ENCODE measurements at places on chromosomes 6 and 20.

DNA sequence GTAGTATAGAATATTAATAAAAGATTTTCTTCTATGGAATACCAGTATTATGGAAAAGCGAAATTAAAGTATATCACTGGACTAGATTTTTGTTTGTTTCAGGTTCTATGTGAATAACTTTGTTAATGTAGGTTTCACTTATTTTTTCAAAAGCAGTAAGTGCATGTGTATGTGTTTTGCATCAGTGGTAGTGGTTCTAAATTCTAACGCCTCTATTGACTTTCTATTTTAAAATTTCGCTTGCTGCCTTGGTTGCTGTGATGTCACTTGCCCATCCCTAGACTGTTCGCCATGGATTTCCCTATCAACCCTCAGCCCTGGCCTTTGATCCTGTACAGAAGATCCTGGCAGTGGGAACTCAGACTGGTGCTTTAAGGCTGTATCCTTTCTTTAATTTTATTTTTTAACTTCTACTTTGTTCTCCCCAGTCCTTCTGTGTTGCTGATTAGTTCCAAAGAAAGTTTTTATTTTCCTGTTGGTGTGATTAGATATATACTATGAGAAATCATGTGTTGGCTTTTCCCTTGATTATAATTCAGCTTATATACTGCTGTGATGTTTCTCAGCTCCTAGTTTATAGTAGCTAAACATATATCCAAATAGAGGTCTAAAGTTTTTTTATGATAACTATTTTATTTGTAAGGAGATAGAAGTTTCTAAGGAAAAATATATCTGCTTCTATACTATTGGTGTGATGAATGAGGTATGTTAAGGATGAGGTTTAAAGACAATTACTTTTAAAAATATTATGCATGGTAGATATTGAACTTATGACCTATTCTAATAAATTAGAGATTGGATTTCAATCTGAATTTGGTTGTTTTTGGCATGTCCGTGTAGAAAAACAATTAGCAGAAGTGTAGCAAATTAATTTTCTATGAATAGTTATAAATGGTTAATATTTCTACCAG lies 1.7 kb downstream of the STXBP5 start:
- DNase-seq = no peak

DNA sequence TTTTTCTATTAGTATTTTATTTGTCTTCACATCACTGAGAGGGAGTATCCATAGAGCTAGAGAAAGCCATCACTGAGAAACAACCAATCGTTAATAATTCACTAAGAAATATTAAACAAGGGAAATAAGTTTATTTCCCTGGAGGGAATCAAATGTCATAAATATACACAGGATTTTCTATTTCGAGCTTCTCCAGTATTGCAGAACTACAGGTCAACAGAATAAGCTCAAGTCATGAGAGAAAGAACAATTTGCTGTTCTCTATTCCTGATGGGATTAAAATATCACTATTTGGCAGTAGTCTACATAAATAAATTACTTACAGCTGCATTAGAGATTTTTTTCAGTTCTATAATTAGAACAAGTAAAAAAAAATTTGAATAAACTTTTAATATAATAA lies 2.2 kb upstream of the FAM162B start:
- DNase-seq = no peak

DNA sequence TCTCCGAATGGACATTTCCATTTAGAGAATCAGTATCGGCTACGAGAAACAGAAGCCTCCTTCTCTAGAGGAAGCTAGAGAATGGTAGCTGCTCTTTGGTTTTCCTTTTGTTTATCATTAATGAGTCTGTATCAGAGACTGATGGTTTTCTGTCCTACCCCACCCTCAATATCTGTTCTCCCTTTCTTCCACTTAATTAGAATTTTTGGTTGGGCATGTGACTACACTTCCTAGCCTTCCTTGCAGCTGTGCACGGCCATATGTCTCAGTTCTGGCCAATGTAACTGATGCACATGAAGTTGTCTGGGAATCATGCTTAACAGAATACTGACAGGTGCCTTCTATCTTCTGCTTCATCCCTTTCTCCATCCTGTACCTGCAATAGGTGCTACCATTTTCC lies 19.0 kb downstream of the RNF24 start:
- DNase-seq = no peak

DNA sequence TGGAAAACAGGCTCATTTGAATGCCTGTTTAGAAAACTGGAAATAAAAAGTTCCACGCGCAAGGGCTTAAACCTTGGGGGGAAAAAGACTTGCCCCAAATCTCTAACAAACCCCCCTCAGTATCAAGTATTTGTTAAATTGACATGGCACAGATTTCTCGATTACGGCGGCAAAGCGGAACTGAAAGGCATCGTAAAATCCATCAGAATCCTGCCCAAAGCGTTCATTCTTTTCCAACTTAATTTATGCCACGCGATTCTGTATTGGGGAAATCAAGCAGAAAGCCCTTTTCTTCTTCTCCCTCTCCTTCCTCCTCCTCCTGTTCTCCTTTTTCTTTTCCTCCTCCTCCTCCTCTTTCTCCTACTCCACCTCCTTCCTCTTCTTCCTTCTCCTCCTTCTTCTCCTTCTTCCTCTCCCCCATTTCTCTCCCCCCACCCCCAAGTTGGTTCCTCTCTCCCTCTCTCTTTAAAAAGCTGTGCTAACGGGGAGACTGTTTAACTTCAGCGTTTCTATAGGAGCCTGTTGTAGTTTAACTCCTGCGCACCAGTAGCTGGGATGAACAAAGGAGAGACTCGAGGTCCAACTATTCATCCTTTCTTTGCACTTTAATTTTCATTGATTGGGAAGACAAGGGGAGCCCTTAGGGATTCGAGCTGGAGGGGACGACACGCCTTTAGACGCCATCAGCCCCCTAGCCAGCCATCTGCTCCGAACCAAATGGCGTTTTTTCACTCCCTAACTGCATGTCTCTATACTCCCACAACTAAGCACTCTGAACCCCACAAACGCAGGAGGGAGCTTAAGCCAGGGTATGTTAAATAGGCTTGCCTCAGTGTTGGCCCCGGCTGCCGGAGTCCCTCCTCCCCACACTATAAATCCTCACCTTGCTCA lies 2.7 kb upstream of the DLL1 start:
- no peak for DNase-seq

- DNase-seq = no peak
Observed at GRCh38 chr6:97136626-97137358, 146.2 kb downstream of the MMS22L start.

DNA sequence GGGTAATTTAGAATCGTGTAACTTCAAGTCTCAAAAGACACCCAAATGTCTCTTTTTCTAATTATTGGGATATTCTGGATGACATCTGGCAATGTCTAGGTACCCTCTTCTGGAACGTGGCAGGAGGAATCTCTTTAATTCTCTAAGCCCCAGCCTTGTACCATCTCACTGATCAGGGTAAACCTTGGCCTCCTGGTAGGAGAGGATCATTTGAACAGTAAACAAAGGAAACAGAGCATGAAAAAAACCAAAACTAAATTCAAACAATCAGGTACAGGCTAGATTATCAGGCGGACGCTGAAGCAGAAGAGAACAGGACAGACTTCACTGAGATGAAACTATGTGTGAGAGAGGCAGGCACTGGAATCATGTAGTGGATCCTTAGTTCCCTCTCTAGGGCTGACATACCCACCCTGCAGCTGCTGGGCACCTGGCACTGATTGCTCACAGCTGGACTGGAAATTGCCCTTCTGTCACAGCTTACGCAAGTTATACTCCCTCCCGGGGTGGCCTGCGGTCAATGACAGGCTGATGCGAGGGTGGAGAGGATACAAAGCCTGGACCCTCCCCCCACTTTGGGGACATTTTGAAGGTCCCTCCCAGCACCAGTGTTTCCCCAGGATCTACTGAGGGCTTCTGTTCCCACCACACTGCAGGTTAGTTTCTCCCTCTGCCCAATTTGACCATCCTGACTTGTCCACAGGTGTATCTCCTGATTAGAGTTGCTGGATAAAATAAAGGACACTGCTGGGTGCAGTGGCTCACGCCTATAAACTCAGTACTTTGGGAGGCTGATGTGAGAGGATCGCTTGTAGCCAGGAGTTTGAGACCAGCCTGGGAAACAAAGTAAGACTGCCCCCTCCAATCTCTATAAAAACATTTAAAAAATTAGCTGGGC lies 20.6 kb upstream of the ZBTB24 start:
- DNase-seq = no peak

DNA sequence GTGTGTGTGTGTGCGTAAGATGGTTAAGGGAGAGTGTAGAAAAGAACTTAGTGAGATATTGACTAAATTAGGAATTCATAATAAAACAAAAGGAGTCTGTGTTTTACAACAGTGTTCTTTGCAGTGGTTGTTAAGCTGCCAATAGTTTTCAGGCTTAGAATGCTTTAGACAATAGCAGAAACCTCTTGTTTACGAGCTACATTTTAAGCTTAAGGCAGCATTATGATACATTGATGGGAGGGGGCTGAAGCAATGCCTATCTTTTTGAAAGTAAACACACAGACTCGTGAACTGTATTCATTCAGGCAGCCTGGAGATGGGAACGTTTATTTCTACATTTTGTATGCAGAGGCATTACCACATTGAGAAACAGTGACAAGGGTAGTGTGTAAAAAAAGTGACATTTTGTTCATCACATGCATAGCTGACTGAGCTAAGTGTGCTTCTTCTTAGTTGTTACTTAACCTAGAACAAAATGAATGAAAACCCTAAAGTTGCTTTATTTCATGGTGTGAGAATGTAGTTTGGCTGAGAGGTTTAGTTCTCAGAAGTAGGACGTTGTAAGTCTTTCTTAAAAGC lies 21.2 kb downstream of the CLVS2 start:
- DNase-seq = no peak

All from AG09319 (cell line).